ENCODE measurements at places on chromosomes 16 and 17. TPM values are rescaled to one million over a fixed set of nuclear protein-coding genes. Genes with fewer than 3 reads are reported as not detected.
A peak's percentile ranks its signal among the peaks of the same experiment; 100 is the strongest.

HOXB3 gene
- 12.1 TPM for total RNA-seq

PIK3R6 gene
- total RNA-seq = not detected

SEZ6 gene
- total RNA-seq = not detected

CDH3 gene
- not detected for total RNA-seq

DNA sequence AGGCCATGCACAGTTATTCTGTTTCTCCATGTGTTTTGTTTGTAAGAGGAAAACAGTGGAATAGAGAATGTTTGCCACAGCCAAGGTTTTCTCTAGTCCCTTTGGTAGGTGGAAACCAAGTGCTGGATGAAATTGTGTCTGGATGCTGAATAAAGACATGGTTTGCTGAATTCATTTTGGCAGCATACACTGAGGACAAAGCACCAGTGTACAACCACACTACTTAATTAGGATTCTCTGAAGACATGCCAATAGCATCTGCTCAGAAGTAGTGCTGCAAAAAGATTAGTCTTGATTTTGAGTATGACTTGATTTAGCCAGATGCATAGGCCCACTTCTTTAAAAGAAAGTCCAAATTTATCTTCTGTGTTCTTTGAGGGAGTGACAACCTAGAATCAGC is 230.5 kb upstream of the CACNG5 start:
- no peak for DNase-seq

DNA sequence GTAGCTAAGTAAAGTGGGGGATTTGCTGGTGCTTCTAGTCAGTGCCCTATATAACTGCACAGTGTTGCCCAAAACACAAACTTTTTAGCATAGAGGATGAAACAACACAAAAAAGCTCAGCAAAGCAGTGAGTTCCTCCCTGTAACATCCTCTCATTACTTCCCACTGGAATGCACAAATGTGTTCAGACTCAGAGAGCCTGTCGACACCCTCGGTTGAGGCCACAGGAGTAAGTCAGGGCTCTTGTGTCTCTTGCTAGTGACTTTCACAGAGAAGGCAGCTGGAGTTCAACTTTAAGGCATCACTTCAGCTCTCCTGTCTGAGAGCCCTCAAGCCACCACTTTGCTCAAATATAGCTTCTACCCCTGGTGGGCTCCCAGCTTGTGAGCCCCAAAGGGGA is 107.2 kb upstream of the NETO2 start:
- no peak for DNase-seq

GRCh38 chr17:13600475-13601321 is 1.0 kb downstream of the HS3ST3A1 start:
- DNase-seq = no peak

- DNase-seq = no peak
Measured at GRCh38 chr16:77660311-77660710, 62.0 kb upstream of the NUDT7 start.

DNA sequence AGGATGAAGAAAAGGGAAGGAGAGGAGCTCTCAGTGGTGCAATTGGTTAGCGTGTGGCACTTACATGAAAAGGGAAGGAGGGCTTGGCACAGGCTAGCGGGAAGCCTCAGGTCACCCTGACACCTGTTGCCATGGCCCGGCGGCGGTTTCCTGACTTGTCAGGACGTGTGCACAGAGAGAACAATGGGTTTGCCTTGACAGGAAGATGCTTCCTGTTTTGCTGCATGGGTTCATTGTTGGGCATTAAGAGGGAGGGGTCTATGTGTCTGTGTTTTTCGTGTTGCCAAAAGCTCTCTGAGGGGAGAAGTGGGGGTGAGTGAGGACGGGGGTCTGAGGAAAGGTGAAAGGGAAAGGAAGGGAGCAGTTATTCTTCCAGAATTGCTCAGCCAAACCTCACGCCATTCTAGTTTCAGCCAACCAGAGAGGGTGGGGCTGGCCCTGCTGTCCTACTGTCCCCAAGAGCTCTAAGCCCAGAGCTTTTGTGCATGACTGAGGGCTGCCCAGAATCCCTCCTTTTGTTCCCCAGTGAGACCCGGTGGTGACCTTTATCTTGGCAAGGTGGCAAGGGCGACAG is 17.1 kb upstream of the CCR7 start:
- DNase-seq = no peak

DNA sequence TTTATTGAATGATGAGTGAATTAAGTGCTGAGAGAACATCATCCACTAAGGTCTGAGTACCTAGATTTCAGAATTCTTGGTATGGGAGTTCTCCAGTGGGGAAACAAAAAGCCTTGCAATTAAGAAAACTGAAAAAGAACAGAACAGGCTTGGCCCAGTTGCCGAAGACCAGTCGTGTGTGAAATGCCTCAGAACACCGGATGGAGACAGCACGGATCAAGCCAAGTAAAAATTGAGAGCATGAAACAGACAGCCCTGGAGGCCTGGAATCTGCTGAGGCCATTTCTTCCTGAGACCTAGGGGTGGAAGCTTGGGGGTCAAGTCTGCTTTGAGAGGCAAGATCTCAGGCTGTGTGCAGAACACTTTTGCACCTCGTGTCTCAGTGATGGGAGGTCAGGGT is 43.3 kb downstream of the GRIN2A start:
- no peak for DNase-seq

GRCh38 chr17:33838281-33838680 is 416.8 kb upstream of the CCL2 start:
- DNase-seq = no peak

DNA sequence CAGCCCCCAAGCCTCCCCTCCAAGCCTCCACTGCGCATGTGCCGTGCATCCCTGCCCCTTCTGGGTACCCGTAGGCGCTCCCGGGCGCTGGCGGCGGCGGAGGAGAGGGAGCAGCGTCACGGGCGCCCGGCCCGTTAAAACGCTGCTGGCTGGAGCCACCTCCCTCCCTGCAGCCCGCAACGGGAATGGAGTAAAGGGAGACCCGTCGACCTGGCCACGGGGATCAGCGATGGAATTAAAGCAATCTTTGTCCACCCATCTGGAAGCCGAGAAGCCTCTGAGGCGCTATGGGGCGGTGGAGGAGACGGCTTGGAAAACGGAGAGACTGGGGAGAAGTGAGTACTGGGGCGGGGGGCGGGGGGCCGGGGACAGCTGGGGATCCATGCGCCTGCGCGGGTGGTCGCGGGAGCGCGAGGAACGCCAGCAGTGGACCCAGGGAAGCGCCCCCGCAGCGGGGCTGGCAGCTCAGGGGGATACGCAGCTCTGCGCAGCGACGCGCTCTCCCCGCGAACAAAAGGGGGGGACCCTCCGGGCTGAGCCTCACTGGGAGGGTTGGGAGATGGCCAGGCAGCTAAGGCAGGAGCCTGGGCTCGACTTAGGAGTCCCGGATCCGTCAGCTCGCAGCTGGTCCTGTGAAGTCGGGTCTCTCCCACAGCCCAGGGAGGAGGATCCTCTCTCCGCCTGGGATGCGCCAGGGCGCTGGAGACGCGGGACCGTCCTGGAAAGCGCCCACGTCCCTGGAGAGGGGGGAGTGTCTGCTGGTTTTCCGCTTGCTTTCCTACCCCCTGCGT is at the start of gene BMERB1:
TSS of gene BMERB1 (plus strand) at position 164 of the 791 bp plus-strand sequence. CDS start at position 230, 66 bp downstream.
- peak; percentile 75 for DNase-seq

DNA sequence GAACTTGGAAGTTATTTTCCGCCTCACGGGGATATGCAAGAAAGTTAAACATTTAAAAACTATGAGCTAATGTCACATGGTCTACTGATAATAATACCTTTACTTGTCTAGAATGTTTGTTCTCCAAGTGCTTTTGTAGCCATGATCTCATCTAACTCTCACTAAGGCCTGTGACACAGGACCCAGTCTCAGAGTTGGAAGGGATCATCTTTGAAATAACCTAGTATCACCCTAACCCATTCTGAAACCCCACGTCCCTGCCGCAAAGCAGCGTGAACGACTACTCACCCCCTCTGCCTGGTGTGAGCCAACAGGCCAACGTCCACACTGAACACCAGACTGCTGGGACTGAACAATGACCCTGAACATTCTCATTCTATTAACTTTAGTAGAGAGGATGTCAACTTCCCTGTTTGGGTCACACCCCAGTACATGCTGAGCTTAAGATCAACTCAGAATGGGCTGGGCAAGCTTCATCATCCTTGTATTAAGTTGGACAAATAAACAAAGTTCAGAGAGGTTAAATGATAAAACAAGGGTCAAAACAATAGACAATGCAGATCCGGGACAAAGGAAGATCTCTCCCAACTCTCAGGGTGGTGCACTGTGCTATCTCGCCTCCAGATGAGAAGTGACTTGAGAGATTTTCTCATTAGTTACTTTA is 54.8 kb upstream of the BCAR1 start:
- no peak for DNase-seq

Data from LHCN-M2 (cell line).